Fibroblast of skin of right quadriceps (primary cell): ENCODE measurements at places on chromosomes 11 and 22.

DNA sequence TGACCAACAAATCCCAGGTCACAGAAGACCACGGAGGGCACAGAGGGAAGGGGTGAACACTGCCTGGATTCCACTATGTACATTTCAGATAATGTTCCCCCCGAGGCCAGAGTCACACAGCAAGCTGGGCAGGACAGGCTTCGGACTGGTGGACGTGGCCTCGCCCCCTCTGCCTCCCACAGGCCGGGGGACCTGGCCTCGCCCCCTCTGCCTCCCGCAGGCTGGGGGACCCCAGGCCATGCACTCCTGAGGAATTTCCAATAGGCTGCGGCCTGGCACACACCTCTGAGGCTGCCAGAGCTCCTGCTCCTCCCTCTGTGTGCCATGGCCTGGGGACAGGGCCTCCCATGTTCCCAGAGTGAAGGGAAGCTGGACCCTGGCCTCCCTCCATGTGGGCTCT lies 1352.8 kb downstream of the BRD1 start:
- no peak for DNase-seq

DNA sequence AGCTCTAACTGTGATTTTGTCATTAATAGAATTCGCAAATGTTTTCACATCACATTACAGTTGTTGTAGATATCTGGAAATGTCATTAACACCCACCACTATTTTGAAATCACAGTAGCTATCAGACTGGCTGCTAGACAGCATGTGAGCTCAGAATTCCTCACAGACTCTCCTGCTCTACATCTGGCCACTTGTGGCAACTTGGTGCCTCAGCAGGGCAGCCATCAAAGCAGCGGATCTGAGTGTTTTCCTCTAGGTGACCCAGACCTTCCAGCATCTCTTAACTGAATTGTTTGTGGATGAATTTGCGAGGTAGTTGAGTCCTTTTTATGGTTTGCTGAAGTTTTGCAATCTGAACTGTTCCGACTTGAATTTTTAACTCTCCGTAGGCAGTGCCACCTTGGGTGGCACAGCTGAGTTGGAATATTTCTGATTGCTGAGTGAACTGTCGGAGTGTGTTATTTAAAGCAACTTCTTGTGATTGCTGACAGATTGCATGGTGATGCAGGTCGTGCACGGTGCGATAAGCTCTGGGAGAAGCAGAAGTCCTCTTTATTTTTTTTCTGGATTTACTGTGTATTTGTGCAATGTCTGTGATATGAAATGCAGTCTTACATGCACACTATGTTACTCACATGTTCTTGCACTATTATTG lies 114.0 kb upstream of the PLET1 start:
- DNase-seq: no peak

DNA sequence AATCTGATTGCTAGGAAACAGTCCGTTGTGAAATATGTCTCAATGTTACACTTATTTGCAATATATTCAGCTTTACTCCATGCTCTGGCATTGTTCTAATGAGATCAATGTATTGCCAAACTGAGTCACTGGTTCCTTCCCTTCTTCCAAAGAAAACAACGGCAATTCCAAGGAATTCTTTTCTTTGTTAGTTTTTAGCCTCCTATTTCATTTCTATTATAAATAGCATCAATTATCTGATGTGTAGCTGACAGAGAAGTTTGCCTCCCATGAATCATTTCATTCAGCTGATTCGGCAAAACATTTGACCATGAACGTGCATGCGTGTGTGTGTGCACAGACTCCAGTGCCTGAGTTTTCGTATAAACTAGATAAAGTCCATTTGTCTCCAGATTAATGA lies 346.8 kb downstream of the ETS1 start:
- peak; percentile 50 for DNase-seq

GRCh38 chr11:16193897-16194381 lies 162.4 kb downstream of the SOX6 start:
- DNase-seq: no peak

DNA sequence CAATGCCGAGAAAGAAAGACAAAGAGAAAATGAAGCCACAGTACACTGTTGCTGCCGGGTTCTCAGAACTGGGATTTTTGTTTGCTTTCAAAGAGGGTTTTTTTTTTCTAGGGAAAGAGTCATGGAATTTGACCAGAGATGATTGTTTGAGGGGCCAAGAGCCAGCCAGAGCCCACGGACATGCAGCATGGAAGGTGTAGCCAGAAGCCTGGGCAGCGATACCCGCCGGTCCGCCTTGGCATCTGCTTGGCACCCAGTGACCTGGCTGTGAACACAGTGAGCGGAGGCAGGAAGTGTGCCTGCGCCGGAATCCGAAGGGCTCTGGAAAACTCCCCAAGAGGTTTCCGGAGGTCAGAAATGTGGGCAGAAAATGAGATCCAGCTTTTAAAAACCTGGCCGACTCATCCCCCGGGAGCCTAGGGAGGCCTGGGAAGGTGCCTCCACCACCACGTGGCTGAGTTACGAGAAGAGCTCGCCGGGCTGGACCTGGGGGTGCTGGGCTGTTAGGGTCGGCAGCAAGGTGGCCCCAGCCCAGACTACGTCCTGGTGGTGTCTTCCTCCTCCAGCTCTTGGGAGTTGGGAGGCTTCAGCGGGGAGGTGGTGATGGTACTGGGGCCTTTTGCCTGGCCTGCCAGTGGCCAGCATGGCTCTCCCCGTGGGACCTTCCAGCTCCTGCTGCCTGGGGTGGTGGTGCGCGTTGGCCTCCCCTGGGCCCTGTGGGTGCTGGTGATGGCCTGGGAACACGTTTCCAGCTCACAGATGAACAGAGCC lies 61.6 kb upstream of the PPARA start:
- peak; percentile 74 for DNase-seq

- peak; percentile 69 for DNase-seq
These were observed 56.2 kb upstream of the SC5D start for GRCh38 chr11:121236115-121237001.

GRCh38 chr11:27319072-27319471 lies 43.9 kb downstream of the CCDC34 start:
- peak; percentile 90 for DNase-seq

GRCh38 chr11:7630002-7630401 lies 43.3 kb downstream of the CYB5R2 start:
- DNase-seq: no peak

DNA sequence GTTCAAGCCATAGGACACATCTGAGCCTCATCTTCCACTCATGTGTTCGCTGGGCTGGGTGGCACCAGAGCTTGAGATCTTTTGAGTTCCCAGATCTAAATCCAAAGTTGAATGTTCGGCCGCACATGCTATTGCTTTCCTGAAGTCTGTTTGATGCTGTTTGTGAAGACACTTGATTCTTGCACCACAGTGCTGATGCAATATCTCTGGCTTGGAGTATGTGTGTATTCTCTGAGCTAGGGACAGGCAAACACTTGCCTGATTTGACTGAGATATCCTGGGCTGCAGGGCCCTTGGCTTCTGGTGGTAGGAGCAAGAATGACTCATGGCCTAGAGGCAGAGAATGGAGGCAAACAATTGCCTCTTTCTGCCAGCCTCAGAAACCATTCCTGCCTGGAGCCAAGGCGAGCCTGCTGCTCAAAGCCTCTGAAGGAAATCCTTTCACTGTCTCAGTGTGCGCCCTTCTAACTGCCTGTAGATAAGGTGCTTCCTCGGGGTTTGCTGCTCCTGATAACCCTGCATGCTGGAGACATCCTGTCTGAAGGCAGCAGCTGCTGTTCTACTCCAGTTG lies 73.0 kb downstream of the CYB5R2 start:
- DNase-seq: peak; percentile 66

- no peak for DNase-seq
These were observed 21.4 kb upstream of the CRTAM start for GRCh38 chr11:122816761-122817520.

DNA sequence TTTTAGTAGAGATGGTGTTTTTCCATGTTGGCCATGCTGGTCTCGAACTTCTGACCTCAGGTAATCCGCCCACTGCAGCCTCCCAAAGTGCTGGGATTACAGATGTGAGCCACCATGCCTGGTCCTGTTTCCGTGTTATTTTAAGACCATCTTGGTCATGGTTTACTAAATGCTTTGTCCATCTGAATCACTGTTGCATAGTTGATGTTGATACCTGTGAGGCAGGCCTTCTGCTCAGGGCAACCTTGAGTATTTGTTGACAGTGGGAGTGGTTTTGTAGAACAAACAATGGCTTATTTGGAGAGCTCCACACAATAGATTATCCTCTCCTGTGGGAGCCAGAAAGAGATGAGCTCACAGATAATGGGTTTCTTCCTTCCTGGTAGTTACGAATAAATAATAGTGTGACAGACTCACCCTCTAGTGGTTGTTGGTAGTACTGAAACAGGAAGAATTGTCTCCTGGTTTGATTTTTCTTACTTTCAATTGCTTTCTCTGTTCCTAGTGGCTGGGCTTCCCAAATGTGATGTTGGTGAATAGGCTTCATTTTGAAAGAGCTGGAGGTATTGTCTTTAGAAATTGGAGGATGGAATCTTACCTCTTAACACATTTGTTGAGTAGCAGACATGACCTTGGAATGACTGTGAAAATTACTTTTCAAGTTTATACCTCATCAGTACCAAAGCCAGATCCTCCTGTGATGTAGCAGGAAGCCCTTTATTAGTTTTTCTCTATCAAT lies 39.0 kb downstream of the CTNND1 start:
- peak; percentile 66 for DNase-seq

DNA sequence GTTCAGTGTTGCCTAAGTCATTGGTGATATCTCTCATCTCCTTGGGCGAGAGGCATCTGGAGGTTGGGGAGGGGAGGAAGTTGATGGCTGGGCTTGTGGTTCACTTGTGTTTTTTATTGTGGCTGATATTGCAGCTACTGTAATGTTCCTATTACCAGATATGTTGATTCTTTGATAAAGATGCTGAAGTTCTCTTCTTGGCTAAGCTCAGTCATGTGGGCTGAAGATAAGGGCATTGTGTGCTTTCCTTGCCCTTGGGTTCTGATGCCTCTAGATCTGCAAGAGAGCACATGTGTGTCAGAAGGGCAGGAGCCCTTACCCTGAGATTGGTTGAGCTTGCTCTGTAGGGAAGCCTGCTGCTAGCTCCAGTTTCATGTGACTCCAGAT lies 12.0 kb downstream of the STX3 start:
- no peak for DNase-seq

DNA sequence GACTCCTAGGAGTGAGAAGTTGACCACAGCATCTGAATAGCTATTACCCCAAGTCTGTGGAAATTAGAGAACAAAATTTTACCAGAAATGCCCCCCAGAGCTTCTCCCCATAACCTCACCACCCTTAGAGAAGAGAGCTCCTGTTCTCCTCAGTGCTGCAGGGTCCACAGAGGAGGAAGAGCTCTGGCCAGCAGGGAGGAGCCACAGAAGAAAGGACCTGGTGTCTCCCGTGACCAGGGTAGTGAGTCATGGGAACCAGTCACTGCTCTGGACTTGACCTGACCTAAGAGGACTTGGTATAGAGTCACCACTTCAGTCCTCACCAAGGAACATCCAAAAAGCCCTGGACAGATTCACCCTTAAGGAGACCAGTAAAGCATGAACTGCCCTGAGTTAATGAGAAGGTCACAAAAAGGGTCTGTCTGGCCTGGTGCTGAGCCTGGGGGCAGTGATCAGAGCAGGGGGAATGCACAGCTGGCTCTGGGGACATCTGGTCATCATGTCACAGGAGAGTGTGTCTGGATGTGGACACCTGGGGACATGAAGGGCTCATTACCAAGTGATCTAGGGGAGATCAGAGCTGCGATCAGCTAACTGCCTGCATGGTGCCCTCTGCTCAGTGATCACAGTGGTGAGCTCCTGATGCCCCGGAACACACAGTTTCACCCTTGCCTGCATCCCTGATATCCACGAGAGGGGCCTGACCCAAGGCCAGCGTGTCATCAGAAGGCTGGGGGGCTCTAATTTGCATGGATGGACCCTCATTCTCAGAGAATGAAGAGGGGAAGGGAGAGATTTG lies 103.3 kb upstream of the TOP3B start:
- DNase-seq: no peak

DNA sequence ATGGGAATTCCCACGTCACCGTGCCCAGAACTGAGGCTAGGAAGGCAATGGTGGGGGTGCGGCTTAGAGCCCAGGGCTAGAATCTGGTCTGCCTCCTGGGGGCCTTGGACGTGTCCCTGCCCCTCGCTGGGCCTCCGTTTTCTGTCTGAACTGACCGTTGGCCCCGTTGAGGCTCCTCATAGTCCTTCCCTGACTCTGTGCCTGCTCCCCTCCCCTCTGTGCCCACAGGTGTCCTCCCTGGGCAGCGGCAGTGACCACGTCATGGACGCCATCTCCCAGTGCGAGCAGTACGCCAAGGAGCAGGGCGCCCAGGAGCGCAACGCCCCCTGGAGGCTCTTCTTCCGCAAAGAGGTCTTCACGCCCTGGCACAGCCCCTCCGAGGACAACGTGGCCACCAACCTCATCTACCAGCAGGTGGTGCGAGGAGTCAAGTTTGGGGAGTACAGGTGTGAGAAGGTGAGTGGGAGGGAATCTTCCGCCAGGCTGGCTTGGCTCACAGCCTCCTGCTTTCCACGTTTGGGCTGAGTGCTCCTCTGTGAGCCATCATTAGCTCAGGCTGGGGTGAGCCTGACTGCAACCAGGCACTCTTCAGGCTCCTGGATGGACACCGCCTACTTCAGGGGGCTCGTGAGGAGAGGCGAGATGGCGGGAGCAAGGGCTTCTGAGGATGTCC lies 63.9 kb downstream of the MYO7A start:
- peak; percentile 39 for DNase-seq

DNA sequence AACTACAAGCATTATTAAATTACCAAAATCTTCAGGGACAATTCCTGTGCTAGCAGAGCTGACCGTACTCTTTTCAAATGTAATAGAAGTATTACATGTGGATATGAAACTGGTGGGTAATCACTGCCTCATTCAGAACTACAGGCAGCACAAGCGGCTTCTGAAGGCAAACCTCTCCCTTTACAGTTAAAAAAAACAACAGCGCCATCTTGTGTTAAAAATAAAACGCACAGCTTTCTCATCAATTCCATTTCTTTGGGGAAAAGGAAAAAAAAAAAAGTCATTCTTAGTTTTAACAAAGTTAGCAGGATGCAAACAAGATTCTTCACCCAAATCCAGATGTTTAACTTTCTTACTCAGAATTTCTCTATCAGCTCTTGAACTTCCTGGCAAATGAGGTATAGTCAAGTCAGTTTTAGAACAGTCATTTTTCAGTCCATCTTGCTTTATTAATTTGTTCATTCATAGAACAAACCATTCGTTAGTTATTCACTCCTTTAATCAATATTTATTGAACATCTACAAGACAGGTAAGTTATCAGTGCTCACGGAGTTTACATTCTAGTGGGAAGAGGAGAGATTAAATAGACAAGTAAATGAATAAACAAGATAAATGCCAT lies 331.8 kb upstream of the MPPED2 start:
- DNase-seq: peak; percentile 60
